Activated T-cell treated with anti-CD3 and anti-CD28 coated beads, Interleukin-2, amount 50 U/mL, for 72 hours (primary cell): ENCODE measurements at places on chromosomes 6 and 20. TPM values are rescaled to one million over a fixed set of nuclear protein-coding genes. Genes with fewer than 3 reads are reported as not detected.

SPATS1 gene
- total RNA-seq, result not detected

SNAP25 gene
- 6.9 TPM for total RNA-seq

TOX2 gene
- total RNA-seq, result 42.8 TPM

DNA sequence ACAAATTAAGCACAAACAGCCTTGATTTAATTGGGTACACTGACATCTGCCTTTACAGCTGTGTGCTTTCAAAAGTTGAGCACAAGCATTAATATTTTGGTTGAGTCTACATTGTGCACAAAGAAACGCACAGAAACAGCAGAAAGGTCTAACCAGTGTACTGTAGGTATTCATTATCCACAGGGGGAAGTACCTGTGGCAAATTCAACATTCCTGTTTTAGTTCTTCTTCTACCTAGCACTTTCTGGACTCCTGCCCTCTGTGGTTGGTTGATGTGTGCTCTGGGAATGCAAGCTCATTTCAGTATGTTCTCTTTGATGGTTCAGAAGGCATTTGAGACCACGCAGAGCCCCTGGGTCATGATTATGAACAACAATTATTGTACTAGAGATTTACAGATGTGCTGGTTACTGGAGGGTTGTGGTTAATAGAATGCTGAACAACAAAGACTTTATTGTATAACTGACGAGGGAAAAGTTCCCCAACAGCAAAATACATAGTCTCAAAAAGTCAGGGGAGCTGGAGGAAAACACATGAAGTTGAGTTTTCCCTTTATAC is 26.6 kb upstream of the DAAM2 start:
- DNase-seq, result no peak

- no peak for DNase-seq
Measured at GRCh38 chr6:11411593-11411992, 126.0 kb upstream of the TMEM170B start.

GTSF1L gene
- not detected for total RNA-seq

DNA sequence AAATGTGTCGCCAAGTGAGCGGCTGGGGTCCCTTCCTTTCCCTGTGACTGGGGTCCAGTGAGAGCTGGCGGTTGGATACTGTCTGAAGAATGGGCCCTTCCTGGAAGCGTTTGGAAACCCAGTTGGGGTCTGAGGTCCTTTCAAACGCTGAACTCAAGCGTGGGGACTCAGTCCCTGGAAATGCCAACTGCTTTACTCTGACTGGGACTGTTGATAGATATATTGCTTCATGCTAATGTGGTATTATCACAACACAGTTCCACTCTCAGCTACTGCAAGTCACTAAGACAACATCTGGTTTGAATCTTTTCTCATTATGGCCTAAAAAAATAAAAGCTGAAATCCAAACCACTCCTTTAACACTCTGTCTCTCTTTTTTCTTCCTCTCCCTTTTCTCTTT is 23.7 kb upstream of the PSMF1 start:
- no peak for DNase-seq

SEMG1 gene
- total RNA-seq, result not detected

DNA sequence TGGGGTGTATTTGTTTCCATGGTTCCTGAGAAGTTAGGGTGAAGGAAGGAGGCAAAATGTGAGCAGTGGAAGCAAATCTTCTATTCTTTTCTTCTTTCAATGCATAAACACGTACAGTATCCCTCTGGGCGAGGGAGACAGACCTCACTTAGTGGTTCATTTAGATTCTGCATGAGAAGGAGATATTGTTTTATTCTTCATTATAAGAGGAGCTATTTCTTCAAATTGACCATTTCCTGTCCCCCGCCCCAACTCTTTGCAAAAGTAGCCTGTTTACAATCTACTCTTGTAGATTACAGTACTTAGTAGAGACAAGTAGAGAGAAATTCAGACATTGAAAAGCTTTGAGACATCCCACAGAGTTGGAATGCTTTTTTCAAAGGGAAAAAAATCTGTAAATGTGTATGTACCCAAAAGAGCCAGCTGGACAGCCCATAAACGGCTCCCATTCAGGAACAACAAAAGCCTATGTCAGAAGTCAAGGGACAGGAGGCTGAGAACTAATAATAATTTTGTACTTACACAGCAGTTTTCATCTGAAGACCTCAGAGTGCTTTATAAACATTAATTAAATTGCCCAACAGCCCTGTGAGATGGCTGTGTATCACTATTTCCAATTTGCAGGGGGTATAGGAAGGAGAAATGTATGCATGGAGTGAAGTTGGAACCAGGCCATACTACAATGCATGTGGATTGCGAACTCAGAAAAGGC is 23.9 kb downstream of the CD83 start:
- DNase-seq, result no peak

PSMB8 gene
- total RNA-seq, result 305 TPM

PGM3 gene
- 22.4 TPM for total RNA-seq

DNA sequence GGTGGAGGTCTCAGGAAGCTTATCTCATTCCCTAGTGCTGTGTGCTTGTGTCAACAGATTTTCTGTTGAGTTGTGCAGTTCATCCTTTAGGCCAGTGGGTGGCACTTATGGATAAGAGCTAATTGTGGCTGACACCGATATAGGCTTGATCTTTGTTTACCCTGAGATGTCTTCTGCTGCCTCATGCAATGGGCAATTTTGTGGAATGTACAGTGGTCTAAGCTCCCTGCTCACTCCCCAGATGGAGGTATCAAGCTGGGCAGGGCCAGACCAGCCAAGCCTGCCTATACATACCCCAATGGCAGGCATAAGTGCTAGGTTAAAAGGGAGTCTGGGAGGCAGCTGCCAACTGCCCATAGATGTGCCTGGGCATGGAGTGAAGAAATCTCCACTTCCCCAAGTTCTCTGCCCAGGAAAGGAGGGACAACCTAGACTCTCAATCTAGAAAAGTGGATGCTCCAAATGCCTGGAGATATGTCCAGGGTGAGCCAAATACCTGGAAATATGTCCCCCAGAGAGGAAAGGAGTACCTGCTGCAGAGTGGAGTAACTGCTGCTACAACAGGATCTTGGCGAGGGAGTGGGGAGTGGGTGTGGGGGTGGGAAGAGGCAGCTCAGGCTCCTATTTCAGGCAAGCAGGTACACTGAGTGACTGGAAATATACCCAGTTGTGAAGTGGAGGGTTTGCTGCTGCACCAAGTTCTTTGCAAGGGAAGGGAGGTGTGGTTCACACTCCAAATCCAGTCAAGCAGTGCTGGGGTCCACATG is 53.2 kb upstream of the ARG1 start:
- DNase-seq, result peak; percentile 45

DNA sequence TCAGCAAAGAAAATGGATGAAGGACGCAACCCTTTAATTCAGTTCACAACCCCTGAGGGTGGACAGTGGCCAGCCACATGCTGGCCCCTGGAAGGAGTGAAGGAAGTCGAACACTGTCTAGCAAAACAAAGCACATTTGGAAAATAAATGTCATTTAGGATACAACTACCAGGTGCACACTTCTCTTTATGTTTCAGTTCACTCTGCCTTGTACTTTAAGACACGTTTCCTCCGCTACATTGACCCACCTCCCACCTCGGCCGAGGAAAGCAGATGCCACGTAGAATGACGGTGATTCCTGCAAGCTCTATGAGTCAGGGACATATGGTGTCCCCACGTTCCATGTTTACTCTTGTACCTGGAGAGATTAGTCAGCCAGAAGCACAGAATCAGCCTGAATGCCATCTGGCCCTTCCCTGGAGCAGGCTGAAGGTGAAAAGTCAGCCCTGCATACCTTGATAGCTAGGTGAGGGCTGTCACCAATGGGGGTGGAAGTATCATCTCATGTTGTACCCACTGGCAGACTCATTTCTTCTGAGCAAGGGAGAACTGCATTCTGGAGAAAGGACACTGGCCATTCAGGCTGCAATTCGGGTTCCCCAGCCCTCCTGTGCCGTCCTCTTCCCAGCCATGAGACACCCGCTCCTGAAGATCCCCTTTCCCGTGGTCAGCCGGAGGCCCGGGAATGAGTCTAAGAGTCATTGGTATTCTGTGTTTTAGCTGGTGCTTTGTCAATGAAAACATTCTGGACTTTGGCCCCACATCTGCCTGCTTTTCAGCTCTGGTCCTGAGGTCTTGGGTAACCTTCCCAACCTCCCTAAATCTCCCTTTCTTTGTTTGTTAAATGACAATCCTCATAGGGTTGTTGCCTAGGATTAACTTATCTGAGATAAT is 60.6 kb downstream of the FOXA2 start:
- DNase-seq, result no peak

DNAH8 gene
- 0.02 TPM for total RNA-seq

DNA sequence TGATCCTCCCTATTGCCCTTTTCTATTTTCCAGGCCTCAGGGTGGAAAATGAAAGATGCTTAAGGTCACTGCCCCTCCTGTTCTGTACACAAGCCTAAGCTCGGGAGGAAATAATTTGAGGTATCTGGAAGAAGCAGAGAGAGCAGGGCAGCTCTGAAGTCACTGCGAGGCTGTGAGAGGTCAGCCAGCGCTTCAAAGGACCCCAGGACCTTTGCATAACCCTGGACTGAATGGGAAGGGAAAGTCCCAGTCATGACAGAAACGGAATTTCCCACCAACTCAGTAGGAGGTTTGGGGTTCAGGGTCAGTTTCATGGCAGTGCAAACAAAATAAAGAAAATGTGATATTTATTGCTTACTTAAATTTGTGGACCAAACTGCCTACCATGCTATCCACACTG is 58.1 kb downstream of the LRFN2 start:
- no peak for DNase-seq

COX4I2 gene
- not detected for total RNA-seq

DNA sequence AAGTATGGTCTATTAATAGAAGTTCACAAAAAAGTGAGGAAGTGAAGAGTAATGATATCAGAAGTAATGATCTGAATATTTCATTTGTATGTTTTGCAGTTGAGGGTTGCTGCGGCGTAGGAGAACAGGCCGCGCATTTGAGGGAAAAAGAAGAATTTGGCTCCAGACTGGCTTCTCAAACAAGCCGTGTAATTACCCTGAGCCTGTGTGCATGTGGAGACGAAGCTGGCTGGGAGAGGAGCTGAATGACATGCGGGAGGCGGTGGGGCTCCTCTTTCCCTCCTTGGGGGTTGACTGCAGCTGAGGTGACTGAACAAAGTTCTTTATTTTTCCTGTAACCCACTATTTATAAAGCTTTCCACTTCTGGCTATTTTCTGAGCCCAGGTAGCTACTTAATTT is 115.5 kb upstream of the AFDN start:
- no peak for DNase-seq

MATN4 gene
- 5.1 TPM for total RNA-seq

GPR6 gene
- not detected for total RNA-seq

PNPLA1 gene
- not detected for total RNA-seq
